Activated CD4-positive, alpha-beta T cell treated with anti-CD3 and anti-CD28 coated beads for 24 hours (primary cell): ENCODE measurements at places on chromosomes 2 and 18.

GRCh38 chr2:179592167-179592936 lies 269.1 kb downstream of the ZNF385B start:
- DNase-seq: no peak

- DNase-seq: no peak
Observed at GRCh38 chr2:198591586-198591985, 787.2 kb downstream of the PLCL1 start.

DNA sequence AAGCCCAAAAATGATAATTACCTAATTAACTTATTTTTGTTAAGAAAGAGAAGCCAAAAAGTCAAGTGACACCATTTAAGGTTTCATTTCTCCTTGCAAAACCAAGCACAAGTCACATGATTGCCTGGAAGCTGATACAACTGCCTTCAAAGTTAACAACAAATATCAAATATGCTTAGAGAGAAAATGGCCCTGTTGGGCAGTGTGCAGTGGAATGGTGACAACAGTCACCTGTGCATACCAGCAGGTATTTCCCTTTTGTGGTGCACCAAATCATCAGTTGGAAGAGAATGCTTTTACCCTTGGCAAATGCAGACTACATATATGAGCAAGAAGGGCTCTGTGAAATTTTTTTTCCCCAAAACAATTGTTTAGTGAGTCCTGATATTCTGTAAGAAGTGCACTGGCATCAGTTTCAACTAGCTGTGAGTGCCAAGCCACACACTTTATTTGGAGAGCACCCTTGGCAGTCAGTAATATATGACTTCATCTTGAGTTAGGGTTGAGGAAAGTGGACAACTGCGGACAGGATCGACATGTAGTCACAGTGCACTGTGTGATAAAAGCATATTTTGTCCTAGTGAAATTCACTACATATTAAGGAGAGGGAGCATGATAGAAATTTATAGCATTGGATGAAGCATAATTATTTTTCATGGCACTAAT lies 74.9 kb upstream of the DOCK10 start:
- DNase-seq: no peak

DNA sequence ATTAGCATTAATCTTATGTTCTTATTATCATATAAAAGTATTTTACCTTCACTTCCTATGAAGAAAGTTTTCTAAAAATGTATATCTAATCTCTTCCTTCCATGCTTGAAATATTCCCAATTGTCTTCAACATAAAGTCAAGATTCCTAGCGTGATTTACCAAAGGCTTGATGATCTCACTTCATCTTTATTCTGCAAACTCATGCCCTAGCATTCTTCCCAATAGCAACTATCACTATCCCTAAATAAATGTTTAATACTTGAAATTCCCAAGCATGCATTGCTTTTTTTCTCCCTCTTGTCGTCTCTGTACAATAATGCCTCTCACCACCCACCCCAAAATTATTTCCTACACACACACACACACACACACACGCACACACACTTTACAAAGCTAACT lies 125.8 kb downstream of the VWC2L start:
- DNase-seq: no peak

DNA sequence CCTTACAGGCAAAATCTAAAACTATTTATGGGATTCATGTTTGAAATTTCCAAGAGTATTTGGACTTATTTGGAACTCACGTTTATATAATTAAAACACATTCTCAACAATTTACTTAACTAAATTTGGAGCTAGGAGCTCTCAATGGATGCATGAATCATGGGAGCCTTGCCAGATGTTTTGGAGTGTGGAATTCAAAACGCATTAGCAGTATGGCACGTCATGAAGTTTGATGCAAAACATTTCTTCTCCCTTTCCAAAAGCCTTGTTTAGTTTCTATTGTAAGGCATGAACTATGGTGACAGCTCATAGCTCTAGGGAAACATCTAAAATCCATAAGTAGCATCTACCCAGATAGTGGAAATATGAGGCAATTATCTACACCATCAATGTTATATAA lies 701.6 kb downstream of the SATB2 start:
- no peak for DNase-seq

GRCh38 chr2:45545943-45546342 lies 65.1 kb downstream of the SRBD1 start:
- DNase-seq: no peak

GRCh38 chr18:23498117-23498516 lies 5.2 kb upstream of the RMC1 start:
- no peak for DNase-seq

GRCh38 chr2:140862181-140862580 lies 1268.6 kb downstream of the LRP1B start:
- DNase-seq: no peak

- no peak for DNase-seq
Observed at GRCh38 chr2:148764815-148765214, 110.2 kb upstream of the KIF5C start.

- no peak for DNase-seq
Observed at GRCh38 chr2:117074756-117075155, 739.7 kb upstream of the DDX18 start.

DNA sequence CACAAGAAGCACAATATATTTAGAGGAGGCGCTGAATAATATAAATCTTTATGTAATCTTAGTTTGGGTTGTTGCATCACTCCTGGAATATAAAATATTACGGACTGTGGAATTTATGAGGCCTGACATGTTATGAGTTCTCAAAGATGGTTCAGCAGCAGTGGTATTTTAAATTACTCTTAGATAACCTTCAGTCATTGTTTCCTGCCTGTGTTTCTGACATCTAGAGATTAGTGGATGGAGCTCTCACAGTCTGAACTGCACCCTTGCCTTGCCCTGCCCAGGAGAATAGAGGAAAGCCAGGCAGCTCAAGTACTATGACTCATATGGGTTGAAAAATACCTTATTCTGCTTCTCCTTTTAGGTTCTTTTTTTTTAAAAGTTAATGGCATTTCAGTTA lies 70.0 kb downstream of the ACSL3 start:
- DNase-seq: no peak

GRCh38 chr18:50629148-50629631 lies 69.3 kb downstream of the MAPK4 start:
- DNase-seq: no peak

DNA sequence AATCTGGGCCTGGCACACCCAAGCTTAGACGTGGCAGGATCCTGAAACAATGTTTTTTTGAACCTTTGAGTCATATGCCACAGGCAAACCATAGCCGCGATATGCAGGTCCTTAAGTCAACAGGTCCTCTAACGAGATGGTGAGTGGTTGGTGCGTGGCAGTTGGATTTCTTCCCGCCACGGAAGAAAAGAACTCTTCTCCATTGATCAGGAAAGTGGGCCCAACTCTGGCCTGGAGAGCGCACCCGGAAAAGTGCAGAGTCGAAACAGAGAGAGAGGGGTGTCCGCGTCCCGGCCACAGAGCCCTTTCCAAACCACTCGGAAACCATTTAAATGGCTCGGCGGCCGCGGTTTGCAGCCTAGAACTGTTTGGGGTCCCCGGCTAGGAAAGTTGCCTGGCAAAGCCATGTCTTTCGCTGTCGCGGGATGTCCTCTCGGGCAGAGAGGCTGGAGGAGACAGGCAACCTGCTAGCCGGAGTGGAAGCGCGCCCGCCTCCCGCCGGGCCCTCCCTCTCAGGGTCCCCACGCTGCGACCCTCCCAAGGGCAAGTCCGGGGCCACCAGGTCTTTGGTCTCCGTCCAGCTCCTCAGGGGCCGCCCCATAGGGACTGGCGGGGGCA lies 777 bp downstream of the GALNT3 start:
- no peak for DNase-seq

- no peak for DNase-seq
Observed at GRCh38 chr18:49212819-49213218, 247.6 kb downstream of the DYM start.

- DNase-seq: no peak
Observed at GRCh38 chr2:68710336-68710735, 24.3 kb upstream of the ARHGAP25 start.

DNA sequence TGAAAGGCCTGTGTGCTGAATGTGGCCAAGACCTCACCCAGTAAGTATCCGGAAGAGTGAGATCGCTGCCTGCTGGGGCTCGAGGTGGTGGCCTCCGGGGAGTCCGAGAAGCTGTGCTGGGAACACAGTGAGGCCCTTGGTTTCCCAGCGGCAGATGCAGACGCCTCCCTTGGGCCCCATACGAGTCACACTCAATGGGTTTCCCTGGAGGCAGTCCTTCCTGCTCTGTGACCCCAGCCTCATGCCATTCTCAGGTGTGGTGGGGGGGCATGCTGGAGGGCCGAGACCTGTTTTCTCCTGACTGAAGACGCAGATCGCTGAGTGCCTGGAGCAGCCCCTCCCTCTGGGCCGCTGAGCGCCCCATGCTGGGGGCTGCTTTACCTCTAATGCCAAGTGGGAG lies 15.7 kb downstream of the CTDP1 start:
- no peak for DNase-seq

GRCh38 chr18:75475228-75475627 lies 47.7 kb upstream of the SMIM21 start:
- no peak for DNase-seq

GRCh38 chr2:28354920-28355520 lies 37.6 kb upstream of the FOSL2 start:
- no peak for DNase-seq

DNA sequence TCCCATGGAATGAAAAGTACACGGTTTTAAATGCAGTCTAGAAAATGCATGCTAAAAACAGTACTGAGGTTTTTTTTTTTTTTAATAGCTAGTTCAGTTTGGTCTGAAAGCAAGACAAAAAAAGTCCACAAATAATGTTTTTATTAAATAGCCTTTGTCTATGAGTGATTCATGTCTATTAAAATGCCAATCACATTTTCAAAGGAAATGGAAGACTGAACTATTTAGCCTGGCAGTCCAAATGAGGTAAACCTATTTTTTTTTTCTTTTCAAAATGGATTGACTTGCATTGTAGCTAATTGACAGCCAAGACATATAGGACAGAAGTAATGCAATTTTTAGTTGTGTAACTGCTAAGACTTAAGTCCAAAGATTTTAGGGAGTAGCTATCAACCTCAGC lies 90.3 kb downstream of the LRP1B start:
- DNase-seq: no peak

- DNase-seq: no peak
Observed at GRCh38 chr2:42562474-42563144, 5.8 kb upstream of the MTA3 start.

- DNase-seq: no peak
Observed at GRCh38 chr18:12851716-12852115, 32.3 kb downstream of the PTPN2 start.

GRCh38 chr2:156800065-156800653 lies 364.0 kb downstream of the GPD2 start:
- DNase-seq: no peak

DNA sequence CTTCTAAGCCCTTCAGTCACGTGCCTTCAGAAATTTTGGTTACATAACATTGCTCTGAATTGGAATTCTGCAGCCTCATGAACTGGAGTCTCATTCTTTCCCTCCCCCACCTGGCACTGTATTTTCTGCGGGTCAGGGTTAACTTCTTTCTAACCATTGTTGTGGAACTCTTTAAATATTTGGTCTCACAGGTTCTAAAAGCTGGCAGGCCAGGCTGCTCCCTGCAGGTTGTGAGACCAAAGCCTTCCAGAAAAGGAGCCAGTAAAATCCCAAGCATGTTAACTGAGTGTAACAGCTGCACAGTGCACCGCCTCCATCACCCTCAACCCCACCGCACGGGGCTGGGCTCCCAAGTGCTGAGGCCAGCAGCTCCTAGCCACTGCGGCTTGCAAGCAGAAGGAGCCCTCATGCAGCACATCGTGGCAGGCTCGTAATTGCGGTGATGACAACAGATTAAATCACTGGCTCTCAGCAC lies 174.1 kb upstream of the ALPP start:
- DNase-seq: no peak

DNA sequence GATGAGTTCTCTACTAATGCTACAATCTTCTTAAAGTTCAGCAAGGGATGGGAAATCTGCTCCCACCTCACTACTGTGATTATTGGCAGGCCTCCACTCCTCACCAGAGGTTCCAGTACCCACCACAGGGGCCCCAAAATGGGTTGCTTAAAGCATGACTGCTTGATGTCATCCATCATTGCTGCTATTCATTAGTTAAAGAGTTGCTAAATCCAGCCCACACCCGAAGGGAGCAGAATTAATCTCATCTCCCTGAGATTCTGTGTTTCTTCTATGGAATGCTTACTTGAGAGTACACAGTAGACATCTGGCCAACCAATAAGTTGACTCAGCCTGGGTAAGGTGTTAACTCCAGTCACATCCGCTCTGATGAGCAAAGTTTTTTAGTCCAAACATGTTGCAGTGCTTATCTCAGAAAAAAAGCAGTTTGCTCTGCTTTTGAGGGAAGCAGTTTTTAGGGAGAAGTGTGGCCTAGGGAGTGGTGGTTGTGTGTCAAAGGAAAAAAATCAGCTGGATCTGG lies 690.2 kb upstream of the POU3F3 start:
- DNase-seq: no peak

- DNase-seq: peak; percentile 73
Observed at GRCh38 chr18:3129053-3129864, 90.5 kb downstream of the MYOM1 start.
